ENCODE measurements at places on chromosomes 2 and 18.

DNA sequence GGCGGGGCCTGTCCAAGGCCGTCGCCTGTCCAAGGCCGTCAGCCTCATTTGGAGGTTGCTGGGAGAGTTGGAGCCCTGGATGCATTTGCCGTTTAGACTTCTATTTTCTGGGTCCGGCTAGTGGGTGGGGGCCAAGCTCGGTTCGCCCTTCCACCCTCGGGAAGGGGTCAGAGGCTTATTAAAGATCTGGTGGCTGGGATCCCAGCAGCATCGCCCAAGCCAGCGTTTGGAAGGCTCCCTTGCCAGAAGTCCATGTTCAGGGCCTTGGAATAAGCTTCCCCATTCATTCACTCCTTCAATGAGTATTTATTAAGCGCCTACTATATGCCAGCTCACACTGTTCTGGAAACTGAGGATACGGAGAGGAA, 516 bp upstream of the DOCK10 start:
- DNase-seq: no peak

DNA sequence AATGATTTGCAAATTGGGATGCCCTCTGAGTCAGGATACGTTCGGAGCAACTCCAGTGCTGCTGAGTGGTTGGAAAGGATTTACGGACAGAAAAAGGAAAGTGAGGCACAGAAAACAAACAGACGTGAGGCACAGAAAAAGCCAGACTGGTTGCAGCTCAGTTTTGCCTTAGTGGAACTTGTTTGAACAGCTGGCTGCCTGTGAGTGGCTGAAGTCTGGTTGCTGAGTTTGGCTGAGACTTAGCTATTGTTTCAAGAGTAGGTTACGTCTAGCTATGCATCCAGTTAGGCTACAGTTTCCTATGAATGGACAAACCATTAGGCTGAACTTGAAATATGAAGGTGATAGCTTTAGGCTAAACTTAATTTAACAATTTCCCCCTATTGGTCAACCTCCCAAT, 256.6 kb downstream of the VAPA start:
- peak; percentile 7 for DNase-seq

GRCh38 chr2:174682578-174683391, 81.5 kb downstream of the CHRNA1 start:
- DNase-seq: peak; percentile 67

- DNase-seq: no peak
Measured at GRCh38 chr2:26758790-26759321, 5.2 kb upstream of the SLC35F6 start.

GRCh38 chr2:20661421-20662307, 5.3 kb upstream of the GDF7 start:
- peak; percentile 85 for DNase-seq

GRCh38 chr2:119260646-119261492, 37.2 kb downstream of the STEAP3 start:
- peak; percentile 24 for DNase-seq

- no peak for DNase-seq
Measured at GRCh38 chr2:227855440-227855839, 16.0 kb upstream of the DAW1 start.

All from cardiac fibroblast (primary cell).